ENCODE measurements at places on chromosomes 6 and 20. TPM values are rescaled to one million over a fixed set of nuclear protein-coding genes. Genes with fewer than 3 reads are reported as not detected.
A peak's percentile ranks its signal among the peaks of the same experiment; 100 is the strongest.

Gene CENPQ
- 3.0 TPM for polyA plus RNA-seq

GRCh38 chr20:34522969-34523871, 7.0 kb downstream of the DYNLRB1 start:
- no peak for DNase-seq

Gene PPP1R3G
- polyA plus RNA-seq = 0.09 TPM

- DNase-seq = no peak
Measured at GRCh38 chr20:47951521-47951971, 166.3 kb upstream of the SULF2 start.

GRCh38 chr20:38303908-38304379, at the start of gene BPI:
Gene BPI, plus strand, starts transcription at chr20:38304156. Its CDS starts 68 bp downstream, at chr20:38304224.
- peak; percentile 85 for DNase-seq

Gene VWA7
- not detected for polyA plus RNA-seq

GRCh38 chr6:106924694-106925523, 49.6 kb downstream of the CD24 start:
- no peak for DNase-seq

GRCh38 chr6:45737331-45738056, 278.2 kb downstream of the CLIC5 start:
- no peak for DNase-seq

- DNase-seq = no peak
Measured at GRCh38 chr6:143283887-143284645, 166.4 kb downstream of the ADAT2 start.

- DNase-seq = no peak
Measured at GRCh38 chr6:136773473-136773796, 18.8 kb downstream of the MAP3K5 start.

GRCh38 chr6:28161410-28162079, 19.9 kb downstream of the ZKSCAN8 start:
- DNase-seq = peak; percentile 73

GRCh38 chr20:48790473-48791003, 37.3 kb downstream of the PREX1 start:
- no peak for DNase-seq

- DNase-seq = no peak
Measured at GRCh38 chr6:53464483-53464882, 80.4 kb downstream of the GCLC start.

GRCh38 chr6:16925461-16925860, 164.2 kb upstream of the ATXN1 start:
- no peak for DNase-seq

DNA sequence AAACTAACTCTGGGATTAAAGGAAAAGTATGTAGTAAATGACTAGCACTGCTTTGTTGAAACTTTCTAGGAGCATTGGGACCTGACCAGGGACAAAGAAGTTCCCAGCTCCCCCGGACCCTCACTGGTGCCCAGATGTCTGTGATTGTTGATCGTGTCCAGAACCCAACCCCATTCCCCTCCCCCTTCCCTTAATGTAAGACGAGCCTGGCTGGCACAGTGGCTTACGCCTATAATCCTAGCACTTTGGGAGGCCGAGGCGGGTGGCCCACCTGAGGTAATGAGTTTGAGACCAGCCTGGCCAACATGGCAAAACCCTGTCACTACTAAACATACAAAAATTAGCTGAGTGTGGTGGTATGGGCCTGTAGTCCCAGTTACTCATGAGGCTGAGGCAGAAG, 750.3 kb downstream of the CBLN4 start:
- DNase-seq = no peak

DNA sequence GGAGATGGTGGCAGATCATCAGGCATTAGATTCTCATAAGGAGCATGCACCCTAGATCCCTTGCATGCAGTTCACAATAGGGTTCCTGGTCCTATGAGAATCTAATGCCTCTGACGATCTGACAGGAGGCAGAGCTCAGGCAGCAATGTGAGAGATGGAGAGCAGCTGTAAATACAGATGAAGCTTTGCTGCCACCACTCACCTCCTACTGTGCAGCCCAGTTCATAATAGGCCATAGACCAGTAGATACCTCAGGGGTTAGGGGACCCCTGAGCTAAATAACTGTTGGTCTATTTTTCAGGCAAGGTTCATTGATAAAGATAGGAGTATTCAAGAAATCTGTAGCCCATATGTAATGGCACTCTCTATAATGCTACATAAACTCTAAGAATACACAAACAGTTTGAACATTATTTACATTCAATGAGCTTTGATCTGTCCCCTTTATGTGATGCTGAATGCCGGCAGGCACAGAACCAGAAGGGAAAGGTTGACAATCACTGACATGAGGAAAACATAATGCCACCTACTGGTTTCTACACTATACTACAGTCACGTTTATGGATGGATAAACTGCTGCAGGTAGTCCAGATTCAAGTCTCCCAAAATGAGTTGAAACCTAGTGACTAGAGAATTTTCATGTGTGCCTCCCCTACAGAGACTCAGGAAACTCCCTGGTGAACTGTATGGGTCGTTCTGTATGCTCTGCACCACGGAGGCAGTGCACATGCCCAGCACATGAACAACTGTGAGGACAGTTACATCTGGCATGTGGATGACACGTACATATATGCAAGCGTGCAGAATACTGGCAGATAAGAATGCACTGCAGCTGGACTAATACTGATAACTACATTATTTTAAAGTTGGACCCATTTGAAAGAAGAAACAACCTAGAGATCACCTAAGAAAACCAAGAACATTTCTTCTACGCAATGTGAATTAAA, 72.0 kb downstream of the DST start:
- no peak for DNase-seq

Gene SLC23A2
- polyA plus RNA-seq = 28.4 TPM

DNA sequence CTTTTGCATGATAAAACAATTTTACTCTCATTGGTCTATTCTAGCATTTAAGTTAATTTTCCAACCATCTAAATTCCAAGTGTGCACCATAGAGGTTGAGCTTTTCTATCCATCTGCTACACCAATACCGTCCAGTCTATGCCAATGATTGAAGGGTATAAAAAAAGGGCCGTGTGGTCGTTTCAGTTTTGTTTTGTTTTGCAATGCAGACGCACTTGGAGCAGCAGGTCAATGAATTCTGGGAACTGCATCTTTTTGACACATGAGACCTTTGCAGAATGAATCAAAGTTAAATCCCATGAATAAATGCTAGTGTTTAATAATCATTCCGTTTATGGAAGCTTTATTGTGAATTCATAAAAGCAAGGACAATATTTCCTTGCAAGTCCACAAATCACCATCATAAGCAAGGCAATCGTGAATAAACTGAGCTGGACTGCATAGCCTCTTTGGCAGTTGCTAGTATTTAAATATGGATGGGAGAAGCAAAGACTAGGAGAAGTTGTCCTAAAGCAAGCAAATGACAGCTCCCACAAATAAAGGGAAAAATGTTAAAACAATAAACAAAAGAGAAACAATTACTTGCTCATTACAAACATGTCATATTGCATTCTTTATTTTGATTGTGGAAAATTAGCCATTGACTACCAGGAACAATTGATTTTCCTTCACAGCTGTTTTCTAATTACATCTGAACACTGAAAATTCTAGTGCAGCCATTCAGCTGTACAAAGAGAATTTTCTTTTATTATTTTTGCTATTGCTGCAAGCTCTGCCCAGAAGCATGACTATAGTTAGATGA, 649.7 kb upstream of the GJE1 start:
- DNase-seq = no peak

- DNase-seq = peak; percentile 76
Measured at GRCh38 chr20:47748823-47749222, 36.5 kb downstream of the SULF2 start.

DNA sequence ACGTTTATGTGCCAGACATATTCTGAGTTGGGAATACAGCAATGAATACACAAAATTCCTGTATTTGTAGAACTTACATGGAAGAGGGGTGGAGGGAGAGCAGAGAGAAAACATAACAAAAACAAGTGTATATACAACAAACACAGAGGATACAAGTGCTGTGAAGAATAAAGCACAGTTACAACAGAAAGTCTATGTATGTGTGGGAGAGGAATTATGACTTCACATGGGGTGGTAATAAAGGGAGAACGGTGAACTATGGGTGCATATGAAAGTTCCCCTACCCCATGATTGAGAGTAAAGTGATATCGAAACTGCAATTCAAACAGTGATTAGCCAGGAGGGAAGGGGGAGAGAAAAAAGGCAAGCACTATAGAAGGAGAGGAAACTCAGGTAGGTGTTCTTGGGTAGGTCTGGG, 24.6 kb downstream of the HBS1L start:
- no peak for DNase-seq

- DNase-seq = no peak
Measured at GRCh38 chr6:141105481-141105880, 1027.2 kb upstream of the GJE1 start.

DNA sequence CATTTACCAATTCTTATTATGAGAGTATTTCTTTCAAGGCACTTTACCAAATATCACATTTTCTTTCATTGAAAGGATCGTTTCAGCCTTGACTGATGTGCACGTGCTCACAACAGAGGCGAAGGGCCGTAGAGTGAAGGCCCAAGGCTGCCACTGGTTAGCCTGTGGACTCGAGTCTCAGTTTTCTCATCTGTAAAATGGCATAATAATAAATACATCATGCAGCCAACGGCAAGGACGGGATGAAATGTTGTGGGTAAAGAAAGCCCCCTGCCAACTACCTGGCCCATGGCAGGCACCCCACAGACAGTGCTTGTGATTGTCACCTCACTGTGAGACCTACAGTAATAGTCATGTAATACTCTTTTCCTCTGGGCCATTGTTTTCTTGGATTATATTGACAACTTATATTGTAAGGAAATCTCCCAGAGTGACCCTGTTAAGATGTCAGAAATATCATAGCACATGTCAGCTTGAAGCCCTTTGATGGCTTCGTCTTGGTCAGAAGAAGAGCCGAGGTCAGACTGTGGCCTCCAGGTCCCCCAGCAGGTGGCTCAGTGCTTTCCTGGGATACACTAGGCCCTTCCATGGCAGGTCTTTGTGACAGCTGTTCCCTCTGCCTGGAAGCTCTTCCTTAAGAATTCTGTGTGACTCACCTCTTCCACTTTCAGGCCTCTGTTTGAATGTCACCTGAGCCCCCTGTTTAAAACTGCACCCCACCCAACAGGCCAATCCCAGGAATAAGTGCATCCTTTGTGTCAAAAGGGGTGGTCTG, 36.3 kb downstream of the FAM50B start:
- no peak for DNase-seq

Gene ADTRP
- polyA plus RNA-seq = not detected

DNA sequence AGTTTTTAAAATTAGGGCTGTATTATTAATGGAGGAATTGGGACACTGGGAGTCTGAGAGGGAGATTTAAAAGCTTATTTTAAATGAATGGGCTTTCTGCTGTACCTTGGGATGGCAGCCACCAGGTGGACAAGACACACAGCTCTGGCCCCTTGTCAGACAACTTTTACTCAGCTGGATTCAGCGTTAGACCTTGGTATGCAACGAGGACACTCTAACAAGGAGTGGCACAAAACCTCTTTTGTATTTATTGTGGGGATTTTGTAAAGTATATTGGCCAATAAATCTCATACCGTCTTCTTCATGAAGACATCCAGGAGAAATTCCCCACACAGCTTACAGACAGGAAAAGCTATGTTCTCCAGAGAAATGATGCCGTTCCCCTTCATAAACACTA, 105.7 kb downstream of the LCA5 start:
- DNase-seq = no peak

DNA sequence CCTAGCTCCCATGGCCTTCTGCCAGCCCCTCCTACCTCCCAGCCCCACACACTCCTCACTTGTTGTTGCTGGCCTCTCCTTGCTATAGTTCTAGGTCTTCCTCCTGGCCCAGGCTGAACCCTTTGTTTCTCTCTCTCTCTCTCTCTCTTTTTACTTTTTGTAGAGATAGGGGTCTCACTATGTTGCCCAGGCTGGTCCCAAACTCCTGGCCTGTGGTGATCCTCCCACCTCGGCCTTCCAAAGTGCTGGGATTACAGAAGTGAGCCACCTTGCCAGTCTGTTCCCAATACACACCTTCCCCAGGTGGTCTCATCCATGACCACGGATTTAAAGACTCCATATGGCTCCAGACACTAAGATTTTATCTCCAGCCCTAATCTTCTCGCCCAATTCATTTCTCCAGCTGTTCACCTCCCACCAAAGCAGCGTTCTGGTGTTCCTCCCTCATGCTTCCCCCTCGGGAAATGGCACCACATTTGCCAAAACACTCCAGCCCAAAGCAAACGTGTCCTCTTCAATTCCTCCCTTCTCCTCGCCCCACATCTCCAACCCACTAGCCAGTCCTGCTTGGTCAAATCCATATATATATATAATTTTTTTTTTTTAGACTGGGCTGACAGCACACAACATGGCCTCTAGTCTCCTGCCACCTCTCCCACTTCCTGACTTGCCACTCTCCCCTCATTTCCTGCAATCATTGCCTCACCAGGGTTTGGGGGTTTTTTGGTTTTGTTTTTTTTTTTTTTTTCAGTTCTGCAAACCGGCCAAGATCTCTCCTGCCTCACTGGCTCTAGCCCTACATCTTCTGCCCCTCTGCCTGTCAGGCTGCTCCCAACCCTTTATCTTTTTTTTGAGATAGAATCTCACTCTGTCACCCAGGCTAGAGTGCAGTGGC, 104.4 kb downstream of the NCR2 start:
- peak; percentile 5 for DNase-seq

DNA sequence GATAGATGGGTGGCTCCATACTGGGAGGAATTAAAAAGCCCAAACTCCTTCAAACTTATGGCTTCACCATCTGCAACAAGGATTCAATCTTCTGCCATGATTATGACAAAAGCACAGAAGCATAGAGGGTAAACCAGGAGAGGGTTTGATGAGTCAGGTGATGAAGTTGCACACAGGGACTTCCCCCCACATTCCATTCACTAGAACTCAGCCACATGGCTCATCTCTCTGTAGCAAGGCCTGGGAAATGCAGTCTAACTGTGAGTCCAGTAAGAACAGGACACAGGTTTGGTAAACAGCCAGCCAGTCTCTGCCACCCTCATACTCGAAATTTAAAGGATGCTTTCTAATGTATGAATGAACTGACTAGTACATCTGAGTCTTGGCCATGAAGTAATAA, 142.9 kb downstream of the HIVEP2 start:
- DNase-seq = no peak

All from CD14-positive monocyte (primary cell).